NCI-H1105 (cell line): ENCODE measurements at places on chromosomes 3 and 15.
A peak's percentile ranks its signal among the peaks of the same experiment; 100 is the strongest.

DNA sequence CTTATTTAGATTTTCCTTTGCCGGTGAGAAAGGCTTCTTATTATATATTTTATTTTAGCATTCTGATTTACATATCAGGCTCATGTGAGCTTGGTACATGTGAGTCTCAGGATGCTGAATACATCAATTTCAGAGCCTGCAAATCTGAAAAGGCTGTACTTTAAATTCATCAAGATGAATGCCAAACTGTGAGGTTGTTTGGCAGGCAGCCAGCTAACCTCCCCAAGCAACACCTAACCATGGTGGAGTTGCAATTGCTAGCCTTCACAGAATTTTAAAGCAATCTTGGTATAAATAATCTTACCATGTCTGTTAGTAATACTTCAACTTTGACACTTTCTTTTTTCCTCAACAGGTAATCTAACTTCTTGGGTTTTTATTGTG lies 252.5 kb downstream of the CDIN1 start:
- DNase-seq = peak; percentile 57

DNA sequence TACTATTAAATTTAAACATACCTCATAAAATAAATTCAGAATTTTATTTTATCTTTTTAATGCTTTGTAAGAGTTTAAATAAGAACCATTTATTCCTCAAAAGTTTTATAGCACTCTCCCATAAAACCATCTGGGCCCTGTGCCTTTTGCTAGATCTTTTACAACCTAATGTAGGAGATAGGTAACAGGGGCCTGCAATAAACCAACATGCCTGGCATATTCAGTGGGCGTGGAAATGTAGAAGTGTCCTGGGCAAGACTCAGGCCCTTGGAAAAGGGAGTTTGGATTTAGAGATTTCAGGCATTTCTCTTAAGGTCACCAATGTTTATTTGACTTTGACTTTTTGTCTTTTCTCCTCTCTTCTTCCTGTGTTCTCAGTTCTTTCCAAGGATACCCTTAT lies 46.4 kb downstream of the POMGNT2 start:
- DNase-seq = no peak

GRCh38 chr3:47404955-47405790 lies 24.4 kb downstream of the PTPN23 start:
- no peak for DNase-seq

DNA sequence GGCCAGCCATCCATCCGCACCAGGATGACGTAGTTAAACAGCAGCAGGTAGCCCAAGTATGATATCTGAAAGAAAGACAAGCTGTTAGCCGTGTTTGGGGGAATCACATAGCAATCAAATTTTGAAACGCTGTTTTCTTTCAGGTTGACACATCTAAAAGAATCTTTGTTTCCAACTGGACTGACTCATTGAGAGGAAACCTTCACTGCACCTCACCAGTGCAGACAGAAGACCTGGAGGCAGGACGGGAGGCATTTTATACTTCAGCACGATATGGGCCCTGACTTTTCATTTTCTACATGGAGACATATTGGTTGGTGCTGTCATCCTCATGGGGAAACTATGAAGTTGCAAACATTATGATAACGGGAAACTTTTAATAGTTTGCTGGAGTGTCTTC lies 44.2 kb upstream of the MTMR10 start:
- no peak for DNase-seq

GRCh38 chr3:9217784-9218513 lies 31.5 kb downstream of the SRGAP3 start:
- DNase-seq = no peak

GRCh38 chr3:71503525-71504249 lies 79.8 kb downstream of the FOXP1 start:
- DNase-seq = no peak

GRCh38 chr3:65955792-65956477 lies 82.8 kb downstream of the MAGI1 start:
- no peak for DNase-seq

GRCh38 chr15:46127361-46127874 lies 492.6 kb downstream of the SQOR start:
- DNase-seq = no peak

GRCh38 chr3:42804831-42805132 lies 492 bp upstream of the HIGD1A start:
- no peak for DNase-seq

DNA sequence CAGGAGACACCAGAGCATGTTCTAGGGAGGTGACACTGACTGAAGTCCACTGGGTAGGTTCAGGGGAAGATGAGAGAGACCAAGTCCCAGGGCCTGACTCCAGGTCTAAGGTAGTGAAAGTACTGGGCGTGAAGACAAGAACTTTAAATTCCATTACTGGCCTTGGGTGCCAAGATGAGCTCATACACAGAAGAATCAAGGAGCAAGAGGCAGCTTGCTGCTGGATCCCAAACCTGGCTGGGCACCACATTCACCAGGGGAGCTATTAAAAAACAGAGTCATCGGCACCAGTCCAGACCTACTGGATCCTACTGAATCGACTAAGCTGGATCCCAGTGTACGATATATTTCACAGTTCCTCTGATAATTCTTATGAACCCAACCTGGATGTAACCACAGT lies 42.1 kb upstream of the ATG7 start:
- no peak for DNase-seq
